ENCODE measurements at places on chromosomes 6 and 20. TPM values are rescaled to one million over a fixed set of nuclear protein-coding genes. Genes with fewer than 3 reads are reported as not detected.

- peaks cover 5% of the 10 kb centered on the region for H3K27me3 ChIP-seq
- no peaks in the 10 kb centered on the region for H3K36me3 ChIP-seq
- no peak for DNase-seq
- H3K4me1 ChIP-seq, result no peaks in the 10 kb centered on the region
- no peak within 1 kb of the TSS for H3K4me3 ChIP-seq
These were observed at the start of gene GHRH for GRCh38 chr20:37261714-37262113. Gene GHRH, minus strand, starts transcription at chr20:37261814. Its CDS starts 4,925 bp downstream, at chr20:37256889.

GRCh38 chr6:152225241-152225934 lies 411.8 kb downstream of the SYNE1 start:
- H3K4me1 ChIP-seq, result no peaks in the 10 kb centered on the region
- no peaks in the 10 kb centered on the region for H3K27me3 ChIP-seq
- H3K36me3 ChIP-seq, result peaks cover 43% of the 10 kb centered on the region
- no peak overlapping the region for H3K4me3 ChIP-seq

PRKN gene
- not detected for total RNA-seq

DNA sequence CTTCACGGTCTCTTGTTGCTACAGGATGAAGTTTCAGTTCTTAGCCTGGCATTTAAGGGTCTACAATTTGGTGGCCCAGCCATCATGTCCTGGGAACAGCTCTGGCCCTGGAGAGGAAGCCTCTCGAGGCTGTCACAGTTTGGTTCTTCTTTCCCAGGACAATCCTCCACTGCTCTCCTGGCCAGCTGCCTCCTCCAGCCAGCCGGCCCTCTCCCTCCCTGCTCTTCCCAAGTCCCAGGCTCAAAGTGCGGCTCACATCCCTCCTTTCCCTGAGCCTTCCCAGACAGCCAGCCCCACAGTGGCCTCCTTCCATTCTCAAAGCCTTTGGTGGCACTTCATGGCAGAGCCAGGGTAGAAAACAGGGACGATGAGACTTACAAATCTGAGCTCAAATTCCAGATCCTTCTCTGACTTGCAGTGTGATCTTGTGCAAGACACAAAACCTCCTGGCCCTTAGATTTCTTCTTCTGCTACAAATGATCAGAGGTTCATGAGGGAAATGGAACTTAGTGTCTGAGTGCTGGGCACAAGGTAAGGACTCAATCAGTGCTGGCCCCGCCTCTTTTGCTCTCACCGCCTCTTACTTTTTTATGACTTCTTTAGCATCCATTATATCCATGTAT lies 223.8 kb upstream of the ECI2 start:
- H3K27ac ChIP-seq, result no peak overlapping the region
- H3K36me3 ChIP-seq, result no peaks in the 10 kb centered on the region
- peaks cover 2% of the 10 kb centered on the region for H3K4me1 ChIP-seq
- DNase-seq, result no peak

GRCh38 chr6:139973669-139974344 lies 599.4 kb upstream of the CITED2 start:
- peaks cover 6% of the 10 kb centered on the region for H3K27me3 ChIP-seq
- H3K4me1 ChIP-seq, result no peaks in the 10 kb centered on the region
- no peaks in the 10 kb centered on the region for H3K36me3 ChIP-seq
- no peak overlapping the region for H3K4me3 ChIP-seq

- H3K4me3 ChIP-seq, result no peak overlapping the region
- no peak for DNase-seq
- no peaks in the 10 kb centered on the region for H3K36me3 ChIP-seq
- H3K27ac ChIP-seq, result no peak overlapping the region
- H3K4me1 ChIP-seq, result peaks cover 10% of the 10 kb centered on the region
- peaks cover 28% of the 10 kb centered on the region for H3K27me3 ChIP-seq
These were observed 2.4 kb upstream of the MYLK4 start for GRCh38 chr6:2753110-2753489.

SCGN gene
- not detected for total RNA-seq

PRR18 gene
- not detected for total RNA-seq

- H3K36me3 ChIP-seq, result peaks cover 12% of the 10 kb centered on the region
- no peak for DNase-seq
- no peak overlapping the region for H3K27ac ChIP-seq
- H3K4me1 ChIP-seq, result peaks cover 40% of the 10 kb centered on the region
- no peaks in the 10 kb centered on the region for H3K27me3 ChIP-seq
These were observed 5.3 kb downstream of the SS18L1 start for GRCh38 chr20:62148908-62149314.

GRCh38 chr6:30060606-30061091 lies 416 bp upstream of the POLR1H start:
- peak overlapping the region; percentile 99 for H3K4me3 ChIP-seq
- peaks cover 18% of the 10 kb centered on the region for H3K4me1 ChIP-seq
- peaks cover 33% of the 10 kb centered on the region for H3K36me3 ChIP-seq
- H3K27me3 ChIP-seq, result no peaks in the 10 kb centered on the region

NCOA5 gene
- total RNA-seq, result 33.9 TPM

DNA sequence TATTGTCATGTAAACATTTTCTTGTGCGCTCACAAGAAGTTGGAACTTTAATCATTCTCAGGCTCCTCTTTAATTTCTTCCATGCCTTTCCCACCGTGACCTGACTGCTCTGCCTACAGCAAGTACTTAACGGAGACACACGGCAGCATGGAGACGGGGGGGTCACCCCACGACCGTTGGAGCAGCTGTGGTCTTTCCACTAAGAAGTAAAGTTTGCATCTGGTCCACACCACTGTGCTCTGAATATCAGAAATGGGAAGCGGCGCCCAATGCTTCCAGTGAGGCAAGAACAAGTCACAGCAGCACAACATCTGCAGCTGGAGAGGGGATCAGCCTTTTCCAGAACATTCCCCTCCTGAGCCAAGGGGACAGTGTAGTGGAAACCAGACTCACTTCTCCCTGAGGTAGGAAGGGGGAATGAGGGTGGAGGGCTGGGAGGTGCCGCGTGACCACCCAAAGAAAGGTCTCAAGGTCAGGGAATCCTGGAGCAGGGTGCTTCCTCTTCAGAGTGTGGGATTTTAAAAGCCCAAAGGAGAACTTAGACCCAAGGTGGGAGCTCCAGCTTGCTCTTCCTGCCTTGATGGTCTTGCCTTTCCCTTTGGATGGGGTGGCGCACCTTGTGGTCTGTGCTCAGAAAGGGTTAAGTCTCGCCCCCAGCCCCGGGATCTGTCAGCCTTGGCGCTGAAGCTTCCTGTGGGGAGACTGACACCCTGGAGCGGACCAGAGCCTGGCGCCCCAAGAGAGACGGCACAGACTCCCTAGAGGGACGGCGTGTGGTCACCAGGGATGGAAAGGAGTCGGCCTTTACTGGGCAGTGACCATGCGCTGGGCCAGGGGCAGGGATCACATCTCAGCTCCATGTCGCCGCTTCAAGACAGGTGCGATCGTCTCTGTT lies 25.6 kb upstream of the SMOC2 start:
- no peaks in the 10 kb centered on the region for H3K4me1 ChIP-seq
- H3K27me3 ChIP-seq, result no peaks in the 10 kb centered on the region
- no peaks in the 10 kb centered on the region for H3K36me3 ChIP-seq
- no peak overlapping the region for H3K27ac ChIP-seq
- no peak for DNase-seq

FARS2 gene
- total RNA-seq, result 20.4 TPM

DNA sequence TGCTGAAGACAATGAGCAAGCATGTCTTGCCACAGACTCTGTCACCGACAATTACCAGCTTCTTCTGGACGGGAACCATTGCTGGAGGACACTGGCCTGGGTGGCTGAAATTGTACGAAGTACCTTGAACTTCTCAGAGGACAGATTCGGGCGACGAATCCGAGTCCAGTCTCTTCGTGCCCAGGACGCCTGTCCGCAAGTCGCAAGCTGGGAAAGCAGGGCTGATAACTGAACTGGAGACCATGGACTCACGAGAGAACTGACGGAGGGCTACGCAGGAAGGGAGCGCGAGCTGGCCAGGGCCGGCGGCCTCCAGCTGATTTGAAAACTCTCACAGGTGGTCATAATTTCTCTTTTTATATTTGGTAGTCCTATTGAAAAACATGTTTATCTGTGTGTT lies 1229.5 kb upstream of the MAP3K7 start:
- no peak for DNase-seq
- no peak overlapping the region for H3K27ac ChIP-seq
- H3K36me3 ChIP-seq, result no peaks in the 10 kb centered on the region
- no peak overlapping the region for H3K4me3 ChIP-seq

GRCh38 chr6:401994-402640 lies 10.6 kb downstream of the IRF4 start:
- peaks cover 46% of the 10 kb centered on the region for H3K36me3 ChIP-seq
- peak overlapping the region; percentile 52 for H3K4me3 ChIP-seq
- H3K27ac ChIP-seq, result peak overlapping the region; percentile 39
- H3K27me3 ChIP-seq, result no peaks in the 10 kb centered on the region
- DNase-seq, result no peak

GRCh38 chr6:110491644-110492317 lies 15.4 kb upstream of the SLC22A16 start:
- peaks cover 3% of the 10 kb centered on the region for H3K4me1 ChIP-seq

GRCh38 chr6:52157301-52157941 lies 28.8 kb upstream of the IL17A start:
- peaks cover 54% of the 10 kb centered on the region for H3K27me3 ChIP-seq
- H3K4me1 ChIP-seq, result peaks cover 22% of the 10 kb centered on the region
- H3K36me3 ChIP-seq, result peaks cover 14% of the 10 kb centered on the region
- no peak for DNase-seq
- H3K4me3 ChIP-seq, result peak overlapping the region; percentile 52

GRCh38 chr6:129135451-129135850 lies 252.5 kb downstream of the LAMA2 start:
- no peak for DNase-seq
- no peak overlapping the region for H3K27ac ChIP-seq
- peaks cover 35% of the 10 kb centered on the region for H3K27me3 ChIP-seq

IGF2R gene
- 290 TPM for total RNA-seq

DNA sequence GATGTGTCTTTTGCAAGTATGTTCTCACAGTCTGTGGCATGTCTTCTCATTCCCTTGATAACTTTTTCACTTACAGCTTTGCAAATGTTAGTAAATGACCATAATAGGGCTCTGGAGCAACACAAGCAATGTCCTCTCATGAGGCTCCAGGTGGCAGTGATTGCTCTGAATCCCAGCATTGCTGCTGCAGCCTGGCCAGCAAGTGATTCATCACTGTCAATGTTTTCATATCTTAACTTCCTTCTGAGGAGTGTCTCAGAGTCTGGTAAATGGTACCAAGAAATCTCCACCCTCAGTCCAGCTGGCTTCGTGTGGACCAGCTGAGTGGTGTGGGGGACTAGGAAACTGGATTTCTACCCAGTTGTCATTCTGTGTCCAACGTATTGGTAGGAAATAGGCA lies 139.6 kb downstream of the MYLK4 start:
- H3K4me3 ChIP-seq, result no peak overlapping the region
- H3K27me3 ChIP-seq, result peaks cover 35% of the 10 kb centered on the region
- H3K27ac ChIP-seq, result no peak overlapping the region

DNA sequence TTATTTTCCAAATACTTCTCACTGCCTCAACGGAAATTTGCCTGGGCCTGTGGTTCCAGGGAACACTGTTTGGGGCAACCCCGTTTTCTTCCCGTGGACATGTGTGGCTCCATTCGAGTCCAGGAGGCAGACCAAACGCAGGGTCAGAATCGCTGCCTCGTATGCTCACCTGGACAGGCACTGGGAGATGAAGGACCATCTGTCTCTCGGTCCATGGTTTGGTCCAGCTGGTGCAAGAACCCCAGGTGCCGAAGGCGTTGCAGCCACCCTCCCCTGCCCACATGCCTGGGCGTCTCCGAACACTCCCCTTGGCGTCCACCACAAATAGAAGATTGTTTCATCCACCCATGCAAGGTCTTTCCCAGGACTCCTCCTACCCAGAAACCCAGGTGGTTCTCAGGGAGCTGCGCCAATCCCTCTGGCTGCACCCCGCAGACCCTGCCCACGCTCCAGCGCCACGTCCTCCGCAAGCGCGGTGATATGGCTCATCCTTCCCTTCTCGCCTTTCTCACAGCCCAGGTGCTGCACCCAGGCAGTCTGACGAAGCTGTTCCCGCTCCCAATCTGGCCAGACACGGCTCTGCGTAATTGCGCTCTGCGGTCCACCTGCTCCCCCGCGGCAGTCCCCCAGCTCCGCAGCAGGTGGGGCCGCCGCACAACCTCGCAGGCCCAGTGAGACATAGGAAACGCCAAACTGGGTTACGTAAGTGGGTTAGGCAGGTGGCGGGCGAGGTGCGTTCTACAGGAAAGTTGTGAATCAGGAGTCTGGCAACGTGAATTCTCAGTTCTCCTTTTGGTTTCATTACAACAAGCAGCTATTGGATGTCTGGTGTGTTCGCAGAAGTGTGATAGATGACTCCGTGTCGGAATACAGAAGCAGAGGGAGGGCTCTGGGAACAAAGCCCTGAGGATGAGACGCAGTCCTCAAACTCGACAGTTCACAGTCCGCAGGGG lies 146.2 kb upstream of the ECI2 start:
- H3K36me3 ChIP-seq, result no peaks in the 10 kb centered on the region
- DNase-seq, result no peak
- peaks cover 38% of the 10 kb centered on the region for H3K27me3 ChIP-seq

MED23 gene
- 37.4 TPM for total RNA-seq

DNA sequence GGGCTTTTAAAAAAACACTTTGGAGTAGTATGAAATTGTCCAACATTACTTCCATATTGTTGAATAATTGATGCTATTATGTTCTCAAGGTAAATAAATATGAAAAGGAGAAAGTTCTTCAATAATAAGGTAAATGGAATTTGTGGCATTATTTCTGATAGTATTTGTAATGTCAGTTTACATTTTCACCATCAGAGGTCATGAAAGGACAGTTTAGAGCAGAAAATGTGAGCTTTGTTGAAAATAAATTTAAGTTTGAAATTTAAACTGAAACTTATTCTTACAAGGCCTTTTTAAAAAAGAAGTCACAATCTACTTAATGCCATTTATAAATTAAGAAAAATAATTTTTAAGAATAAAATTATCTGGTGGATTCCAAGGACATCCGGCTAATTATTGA lies 15.8 kb upstream of the CEP162 start:
- H3K36me3 ChIP-seq, result no peaks in the 10 kb centered on the region
- H3K27ac ChIP-seq, result no peak overlapping the region
- no peaks in the 10 kb centered on the region for H3K4me1 ChIP-seq

DNA sequence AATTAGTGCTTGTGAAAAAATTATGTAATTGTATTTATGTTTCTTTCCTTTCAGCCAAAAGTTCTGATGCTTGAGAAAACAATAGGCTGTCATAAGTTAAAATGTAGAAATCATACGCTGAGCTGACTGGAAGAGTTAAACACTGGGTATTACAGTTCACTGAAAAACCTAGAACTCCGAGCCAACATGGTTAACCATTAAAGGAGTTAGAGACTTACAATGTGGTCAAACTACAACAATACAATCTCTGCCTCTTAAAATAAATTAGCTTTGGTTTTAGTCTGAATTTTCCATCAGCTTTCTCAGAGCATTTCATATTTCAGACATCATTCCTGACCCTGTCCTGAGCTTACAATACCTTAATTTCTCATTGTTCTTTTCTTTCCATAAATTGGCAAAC lies 91.0 kb downstream of the COL12A1 start:
- DNase-seq, result no peak
- no peaks in the 10 kb centered on the region for H3K36me3 ChIP-seq
- H3K4me1 ChIP-seq, result no peaks in the 10 kb centered on the region
- no peak overlapping the region for H3K27ac ChIP-seq
- no peak overlapping the region for H3K4me3 ChIP-seq

CLDN20 gene
- total RNA-seq, result not detected

DNAJC5 gene
- total RNA-seq, result 89.1 TPM

BHLHE23 gene
- not detected for total RNA-seq

LKAAEAR1 gene
- total RNA-seq, result not detected

Measured in natural killer cell treated with Interleukin-12 subunit alpha and Interleukin-12 subunit beta and Interleukin-15 and Interleukin-18, amount 100 ng/mL, for 72 hours (primary cell).